SW 1271 (cell line): ENCODE measurements at places on chromosomes 2 and 18.

DNA sequence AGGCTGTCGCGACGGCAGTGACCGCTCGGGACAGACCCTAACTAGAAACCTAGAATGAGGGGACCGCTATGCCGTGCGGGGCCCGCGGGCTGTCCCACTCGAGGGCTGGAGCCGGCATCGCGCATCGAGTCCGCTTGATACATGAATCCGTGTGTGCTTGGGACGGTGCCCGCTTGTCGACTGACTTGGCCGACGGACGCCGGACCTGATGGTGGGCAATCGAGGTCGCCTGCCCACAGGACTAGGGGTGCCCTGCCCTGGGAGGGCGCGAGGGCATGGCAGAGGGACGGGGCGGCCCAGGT, 749 bp upstream of the PTMA start:
- no peak for DNase-seq

- no peak for DNase-seq
Measured at GRCh38 chr2:237149425-237149824, 63.7 kb downstream of the COPS8 start.

DNA sequence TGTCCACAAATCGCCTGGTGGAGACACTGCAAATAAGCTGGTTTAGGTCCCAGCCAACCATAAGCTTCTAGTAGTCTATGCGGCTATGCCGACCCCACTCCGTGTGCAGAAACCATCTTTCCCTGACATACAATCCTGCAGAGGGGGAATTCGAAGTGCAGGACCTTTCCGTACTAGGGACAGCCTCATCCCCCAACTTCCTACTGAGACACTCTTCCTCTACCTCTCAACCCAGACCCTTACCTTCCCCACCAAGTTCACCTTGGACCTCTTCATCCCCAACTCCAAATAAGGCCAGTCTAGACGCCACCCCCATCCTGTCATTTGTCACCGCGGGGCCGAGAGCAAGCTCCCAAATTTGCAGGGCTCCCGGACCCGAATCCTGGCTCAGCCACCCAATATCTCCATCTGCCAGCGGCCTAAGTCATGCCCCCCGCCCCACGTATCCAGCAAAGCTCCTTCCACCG, 496 bp downstream of the SUCLG1 start:
- no peak for DNase-seq

GRCh38 chr2:135890835-135891234, 14.6 kb upstream of the MCM6 start:
- no peak for DNase-seq

DNA sequence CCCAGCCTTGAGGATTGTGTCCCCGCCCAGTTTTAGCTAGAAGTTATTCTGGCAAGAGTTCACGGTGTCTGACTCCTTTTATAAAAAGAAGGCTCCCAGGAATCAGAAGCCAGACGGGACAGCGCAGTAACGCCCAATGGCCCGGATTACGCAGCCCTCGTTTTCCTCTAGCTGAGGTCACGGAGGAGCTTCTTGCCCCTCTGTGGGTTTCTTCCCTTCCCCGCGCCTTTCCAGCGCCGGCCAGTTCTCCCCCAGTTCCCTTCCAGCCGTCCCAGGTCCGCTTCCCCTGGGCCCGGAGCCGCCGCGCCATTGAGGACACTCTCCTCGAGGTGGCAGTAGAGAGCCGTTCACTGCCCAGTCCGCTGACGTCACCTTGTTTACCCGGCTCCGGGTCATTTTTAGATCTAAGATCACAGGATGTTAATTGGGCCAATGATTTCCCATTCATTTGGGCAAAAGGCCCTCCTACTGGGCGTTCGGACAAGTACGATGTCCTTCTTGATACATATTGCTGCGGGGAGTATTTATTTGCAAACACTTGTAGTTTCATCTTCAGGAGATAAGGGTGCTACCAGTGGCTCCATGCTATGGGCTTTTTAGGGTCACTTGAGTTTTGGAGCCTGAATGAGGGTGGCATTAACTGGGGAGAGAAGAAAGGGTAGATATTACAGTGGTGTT, 81.5 kb upstream of the PPM1B start:
- peak; percentile 70 for DNase-seq

- no peak for DNase-seq
Measured at GRCh38 chr2:104606056-104606455, 247.9 kb upstream of the POU3F3 start.

DNA sequence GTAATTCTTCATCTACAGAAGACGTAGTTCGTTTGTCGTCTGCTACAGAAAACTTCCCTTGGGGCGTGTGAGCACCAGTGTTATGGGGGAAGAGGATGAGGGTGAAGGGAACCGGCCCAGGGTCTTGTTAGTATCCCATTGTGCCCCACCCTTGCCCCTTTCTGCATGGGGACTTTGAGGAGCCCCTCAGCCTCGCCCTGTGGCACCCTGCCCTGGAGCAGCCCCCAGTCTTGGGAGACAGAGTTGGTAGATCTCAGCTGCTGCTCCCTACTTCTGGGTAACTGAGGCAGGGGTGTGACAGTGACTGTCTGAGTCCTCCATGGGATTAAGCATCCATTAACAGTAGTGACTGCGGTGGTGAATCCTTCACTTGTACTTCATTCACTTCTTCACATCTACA, 50.1 kb downstream of the RNF144A start:
- no peak for DNase-seq

DNA sequence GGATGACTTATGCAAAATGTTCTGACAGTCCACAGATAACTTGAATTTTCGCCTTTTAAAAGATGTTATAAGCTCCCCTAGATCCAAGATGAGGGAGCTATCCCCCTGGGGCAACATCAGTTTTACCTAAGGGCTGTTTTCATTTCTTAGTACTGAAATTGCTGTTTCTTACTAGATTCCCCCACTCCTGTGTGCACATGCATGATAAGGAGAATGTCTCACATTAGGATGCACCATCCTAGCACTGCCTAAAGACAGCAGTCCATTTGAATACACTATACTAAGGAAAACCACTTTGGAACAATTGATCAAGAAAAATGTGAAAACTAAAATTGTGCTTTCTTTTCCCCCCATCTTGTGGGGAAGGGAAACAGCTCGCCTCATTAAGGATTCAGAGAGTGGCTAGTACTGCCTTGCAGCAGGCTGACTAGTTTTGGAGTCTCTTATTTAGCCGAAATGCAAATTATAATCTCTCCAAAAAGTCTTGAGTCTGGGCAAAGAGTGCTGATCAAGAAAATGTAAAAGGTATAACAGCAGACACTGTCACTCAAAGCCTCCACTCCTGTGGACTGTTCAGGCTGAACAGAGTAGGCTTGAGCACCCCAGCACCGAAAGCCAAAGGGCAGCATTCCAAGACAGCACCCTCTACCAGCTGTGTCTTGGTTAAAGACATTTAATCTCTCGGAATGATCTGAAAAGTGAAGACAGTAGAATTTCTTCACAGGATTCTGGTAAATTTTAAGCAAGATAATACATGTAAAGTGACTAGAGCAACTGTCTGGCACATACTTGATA, 65.0 kb downstream of the ZNF385B start:
- DNase-seq: no peak

DNA sequence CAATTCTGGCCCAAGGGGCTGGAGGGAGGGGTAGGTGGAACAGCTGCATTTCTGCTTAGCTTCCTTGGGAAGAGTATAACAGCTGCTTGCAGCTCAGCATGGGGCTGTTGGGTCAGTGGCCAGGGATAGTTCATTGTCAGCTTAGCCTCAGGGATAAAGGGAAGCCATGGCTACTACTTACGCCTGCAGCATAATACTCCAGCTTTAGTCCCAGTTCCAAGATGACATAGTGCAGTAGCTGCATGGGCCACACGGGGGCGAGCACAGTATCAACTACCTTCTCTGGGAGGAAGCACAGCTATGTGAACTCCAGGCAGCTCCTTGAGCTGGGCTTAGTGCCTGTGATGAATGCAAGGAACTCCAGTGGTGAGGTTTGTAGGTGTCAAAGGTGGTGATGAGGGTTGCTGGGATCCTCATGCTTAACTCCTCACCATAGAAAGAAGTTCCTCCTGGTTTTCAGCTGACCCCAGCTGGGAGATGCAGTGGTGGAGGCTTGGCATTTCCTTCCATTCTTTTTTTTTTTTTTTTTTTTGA, 35.4 kb upstream of the RHOB start:
- DNase-seq: peak; percentile 54

- no peak for DNase-seq
Measured at GRCh38 chr2:209579230-209579749, 155.4 kb downstream of the MAP2 start.

DNA sequence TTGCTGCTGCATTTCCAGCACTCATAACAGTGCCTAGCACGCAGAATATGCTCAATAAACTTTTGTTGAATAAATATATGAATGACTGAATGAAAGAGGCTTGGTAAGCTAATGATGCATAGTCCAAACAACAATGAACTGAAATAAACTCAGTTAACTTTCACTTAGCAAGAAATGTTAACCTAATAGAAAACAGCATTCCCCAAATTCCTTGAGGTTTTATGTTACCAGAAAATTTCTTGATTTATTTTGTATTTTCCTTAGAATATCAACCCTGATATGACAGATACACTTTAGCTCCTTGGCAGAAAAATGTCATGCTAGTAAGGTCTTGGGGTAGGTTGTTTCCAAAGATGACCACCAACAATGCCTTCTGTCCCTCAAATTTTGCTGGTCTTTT, 217.4 kb downstream of the KCNE4 start:
- DNase-seq: no peak

DNA sequence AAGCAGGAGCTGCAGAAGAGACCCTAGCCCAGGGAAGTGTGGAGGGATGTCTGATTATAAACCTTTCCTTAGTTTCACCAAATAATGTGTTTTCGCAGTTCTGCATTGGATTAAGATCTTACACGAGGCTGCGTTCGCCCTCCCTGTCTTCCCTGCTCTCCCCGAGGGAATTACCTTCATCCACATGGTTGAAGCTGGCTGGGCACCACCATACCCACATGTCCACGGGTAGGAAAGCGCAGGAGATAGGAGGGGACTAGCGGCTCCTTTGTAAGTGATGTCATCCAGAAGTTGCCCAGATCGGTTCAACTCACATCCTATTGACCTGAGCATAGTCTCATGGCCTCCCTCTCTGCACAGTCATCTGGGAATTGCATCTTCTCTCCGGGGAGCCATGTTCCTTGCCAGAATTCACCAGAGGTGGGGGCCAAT, 1.1 kb downstream of the TTL start:
- no peak for DNase-seq

DNA sequence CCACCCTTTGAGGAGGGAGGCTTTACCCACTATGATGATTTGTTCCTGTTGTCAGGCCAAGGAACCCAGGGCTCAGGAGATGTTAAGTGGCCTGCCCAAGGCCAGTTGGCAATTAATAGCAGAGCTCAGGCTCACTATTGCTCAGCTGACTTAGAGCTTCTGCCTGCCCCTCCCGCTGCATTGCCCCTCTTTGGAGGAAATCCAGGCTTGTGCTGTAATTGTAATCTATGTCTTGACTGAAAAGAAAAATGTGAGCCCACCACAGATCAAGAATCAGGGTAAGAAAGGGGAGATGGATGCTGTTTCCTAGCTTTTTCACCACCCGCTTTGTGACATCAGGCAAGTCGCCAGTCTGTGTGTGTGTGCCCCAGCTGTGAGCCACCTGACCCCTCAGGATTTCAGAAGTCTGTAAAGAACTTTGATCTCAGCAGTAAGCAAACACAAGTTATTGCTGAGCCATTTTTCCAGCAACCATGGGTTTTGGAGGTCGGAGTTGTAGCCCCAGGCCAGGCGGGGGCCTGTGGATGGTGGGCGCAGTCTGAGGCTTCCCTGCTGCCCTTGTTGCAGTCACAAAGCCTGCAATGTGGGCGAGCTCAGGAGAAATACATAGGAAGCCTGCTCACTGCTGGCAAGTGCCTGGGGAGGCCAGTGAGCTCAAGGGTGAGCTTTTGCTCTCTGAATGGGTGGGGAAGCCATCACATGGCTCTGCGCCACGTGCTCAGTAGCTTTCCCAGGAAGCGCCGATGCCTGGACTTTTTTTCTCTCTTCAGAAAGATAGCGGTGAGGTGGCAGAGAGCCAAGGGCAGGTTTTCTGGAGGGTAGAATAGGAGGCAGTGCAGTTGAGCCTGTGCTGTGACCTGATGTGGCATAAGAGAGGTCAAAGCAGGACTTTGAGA, 6.1 kb downstream of the CABLES1 start:
- DNase-seq: no peak

DNA sequence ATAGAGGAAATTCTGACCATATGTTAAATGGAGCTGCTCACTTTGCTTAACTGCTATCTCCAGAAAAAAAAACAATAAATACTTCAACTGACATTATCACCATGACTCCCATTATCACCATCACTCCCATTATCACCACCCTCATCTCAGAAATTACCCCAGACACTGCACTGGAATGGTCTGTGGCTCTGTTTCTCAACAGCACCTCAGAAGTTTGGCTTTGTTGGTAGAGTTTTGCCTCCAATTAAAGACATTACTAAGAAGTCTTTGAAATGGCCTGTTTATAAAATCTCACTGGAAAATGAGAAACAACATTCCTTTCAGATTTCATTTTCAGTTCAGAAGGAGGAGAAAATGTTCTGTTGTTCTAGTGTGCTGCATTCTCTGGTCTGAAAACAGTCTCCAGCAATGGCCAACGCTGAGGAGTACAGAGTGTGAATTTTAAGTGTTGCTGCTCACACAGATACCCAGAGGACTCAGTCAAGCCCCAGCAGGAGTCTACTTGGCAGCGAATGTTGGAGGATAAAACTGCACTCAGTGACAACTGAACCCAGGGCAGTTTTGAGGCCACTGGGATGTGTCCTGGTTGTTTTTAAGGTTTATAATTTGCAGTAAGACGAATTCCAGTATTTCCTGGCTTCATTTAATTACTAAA, 364.5 kb upstream of the CDH2 start:
- no peak for DNase-seq

DNA sequence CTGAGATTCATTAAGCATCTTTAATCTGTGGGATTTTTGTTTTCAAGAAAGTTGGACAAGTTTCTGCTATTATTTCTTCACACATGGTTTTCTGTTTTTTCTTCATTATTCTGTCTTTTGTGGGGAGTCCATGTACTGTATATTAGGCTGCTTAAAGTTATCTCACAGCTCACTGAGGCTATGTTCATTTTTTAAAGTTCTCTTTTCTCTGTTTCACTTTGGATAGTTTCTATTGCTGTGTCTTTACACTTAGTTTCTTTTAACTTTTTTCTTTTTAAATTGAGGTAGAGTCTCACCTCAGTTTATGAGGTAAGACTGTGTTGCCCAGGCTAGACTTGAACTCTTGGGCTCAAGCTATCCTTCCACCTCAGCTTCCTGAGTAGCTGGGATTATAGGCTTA, 8.6 kb downstream of the OSBPL6 start:
- DNase-seq: no peak

DNA sequence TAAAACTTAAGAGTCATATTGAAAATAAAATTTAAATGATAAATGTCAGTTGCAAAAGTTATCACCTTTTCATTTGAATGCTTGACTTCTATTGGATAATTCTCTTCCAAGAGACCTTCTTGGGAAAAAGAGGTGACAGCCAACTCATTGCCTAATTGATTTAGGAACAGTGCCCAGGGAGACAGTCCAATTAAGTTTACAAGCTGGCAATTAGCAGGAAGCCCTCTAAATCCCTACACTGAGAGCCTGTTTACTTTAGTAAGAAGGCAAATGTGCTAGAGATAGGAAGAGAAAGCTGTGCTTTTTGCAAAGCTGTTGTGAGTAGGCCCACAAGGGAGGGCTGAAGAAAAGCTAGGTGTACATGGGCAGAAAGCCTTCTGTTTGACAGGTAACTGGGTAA, 189.1 kb downstream of the WDPCP start:
- no peak for DNase-seq

GRCh38 chr2:100257939-100258338, 64.4 kb downstream of the LONRF2 start:
- no peak for DNase-seq
